ENCODE measurements at places on chromosomes 11 and 22.

- no peak for DNase-seq
Observed at GRCh38 chr11:1554981-1555712, 16.9 kb downstream of the DUSP8 start.

- DNase-seq, result no peak
Observed at GRCh38 chr11:35418282-35419183, 825 bp downstream of the SLC1A2 start.

- DNase-seq, result no peak
Observed at GRCh38 chr11:67435727-67436458, 1.6 kb downstream of the PTPRCAP start.

DNA sequence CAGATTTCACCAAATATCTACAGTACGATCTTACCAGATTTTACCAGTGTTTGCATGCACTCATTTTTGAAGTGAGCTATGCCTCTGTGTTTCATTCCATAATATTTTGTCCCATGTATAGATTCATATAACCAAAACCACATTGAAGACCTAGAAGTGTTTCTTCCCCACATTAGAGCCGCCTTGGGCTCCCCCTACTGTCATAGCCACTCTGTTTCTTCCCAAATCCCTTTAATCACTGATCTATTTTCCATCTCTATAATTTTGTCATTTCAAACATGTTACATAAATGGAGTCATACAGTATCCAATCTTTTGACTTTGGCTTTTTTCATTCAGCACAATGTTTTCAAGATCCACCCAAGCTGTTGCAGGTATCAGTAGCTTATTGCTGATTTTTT lies 12.7 kb downstream of the MRGPRX3 start:
- DNase-seq, result no peak

- DNase-seq, result no peak
Observed at GRCh38 chr22:44919691-44920090, 90.1 kb downstream of the PHF21B start.

DNA sequence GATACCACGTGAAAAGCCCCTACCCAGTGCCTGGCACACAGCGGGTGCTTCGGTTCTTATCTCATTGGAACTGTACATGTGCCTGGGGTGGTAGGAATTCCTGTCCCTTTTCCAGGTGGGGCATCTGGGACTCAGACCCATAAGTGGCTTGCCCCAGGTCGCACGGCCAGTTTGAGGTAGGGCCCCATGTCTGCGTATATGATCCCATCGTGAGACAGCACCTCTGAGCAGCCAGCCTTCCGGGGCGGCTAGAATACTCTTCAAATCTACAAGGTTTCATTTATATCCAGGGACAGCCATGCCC lies 33.5 kb upstream of the SMIM38 start:
- no peak for DNase-seq

- no peak for DNase-seq
Observed at GRCh38 chr11:46382646-46383403, 1.4 kb downstream of the MDK start.

DNA sequence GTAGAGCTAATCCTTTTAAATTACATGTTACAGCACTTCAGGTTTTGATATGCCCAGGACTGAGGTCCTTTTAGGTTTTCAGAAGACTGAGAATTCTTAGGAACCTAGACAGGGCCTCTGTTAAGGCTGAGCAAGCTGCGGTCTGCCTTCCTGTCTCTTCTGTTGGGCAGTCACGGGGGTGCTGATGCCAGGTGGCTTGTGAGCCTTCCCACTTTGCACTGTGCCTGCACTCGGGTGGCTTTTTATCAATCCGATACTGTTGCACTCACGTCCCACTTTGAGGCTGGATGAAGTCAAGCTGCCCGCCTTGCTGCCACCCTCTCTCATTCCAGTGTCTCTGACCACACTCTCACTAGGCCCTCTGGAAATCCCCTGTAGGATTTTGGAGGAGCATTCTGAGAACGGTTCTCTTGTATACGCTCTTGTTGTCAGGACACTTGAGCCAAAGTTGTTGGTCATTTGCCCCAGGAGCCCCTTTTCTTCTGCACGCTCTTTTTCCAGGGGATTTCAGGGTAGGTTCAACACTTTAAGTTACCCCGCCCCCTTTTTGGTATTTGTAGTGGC lies 141.8 kb downstream of the TEAD1 start:
- no peak for DNase-seq

GRCh38 chr11:72918851-72919250 lies 104.6 kb downstream of the ATG16L2 start:
- DNase-seq, result no peak

- DNase-seq, result no peak
Observed at GRCh38 chr22:46351767-46352166, 16.3 kb downstream of the TRMU start.

DNA sequence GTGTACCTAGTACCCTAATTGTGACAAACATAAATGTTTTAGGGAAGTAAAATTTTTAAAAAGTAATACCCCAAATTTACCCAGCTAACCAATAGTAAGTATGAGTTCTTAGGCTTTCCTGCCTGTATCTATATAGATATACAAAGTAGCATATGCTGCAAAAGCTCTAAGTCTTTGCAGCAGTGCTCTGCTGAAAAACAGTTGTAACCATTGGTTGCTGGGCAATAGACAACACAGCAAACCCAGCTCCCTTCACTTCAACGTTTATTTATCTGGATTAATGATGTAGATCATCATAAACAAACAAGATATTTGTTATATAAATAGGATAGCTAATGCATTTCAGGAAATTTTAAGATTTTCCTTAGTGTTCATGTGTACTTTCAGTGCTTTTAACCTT lies 82.7 kb downstream of the PAX6 start:
- no peak for DNase-seq

GRCh38 chr22:38228873-38229740 lies 27.3 kb downstream of the MAFF start:
- no peak for DNase-seq

DNA sequence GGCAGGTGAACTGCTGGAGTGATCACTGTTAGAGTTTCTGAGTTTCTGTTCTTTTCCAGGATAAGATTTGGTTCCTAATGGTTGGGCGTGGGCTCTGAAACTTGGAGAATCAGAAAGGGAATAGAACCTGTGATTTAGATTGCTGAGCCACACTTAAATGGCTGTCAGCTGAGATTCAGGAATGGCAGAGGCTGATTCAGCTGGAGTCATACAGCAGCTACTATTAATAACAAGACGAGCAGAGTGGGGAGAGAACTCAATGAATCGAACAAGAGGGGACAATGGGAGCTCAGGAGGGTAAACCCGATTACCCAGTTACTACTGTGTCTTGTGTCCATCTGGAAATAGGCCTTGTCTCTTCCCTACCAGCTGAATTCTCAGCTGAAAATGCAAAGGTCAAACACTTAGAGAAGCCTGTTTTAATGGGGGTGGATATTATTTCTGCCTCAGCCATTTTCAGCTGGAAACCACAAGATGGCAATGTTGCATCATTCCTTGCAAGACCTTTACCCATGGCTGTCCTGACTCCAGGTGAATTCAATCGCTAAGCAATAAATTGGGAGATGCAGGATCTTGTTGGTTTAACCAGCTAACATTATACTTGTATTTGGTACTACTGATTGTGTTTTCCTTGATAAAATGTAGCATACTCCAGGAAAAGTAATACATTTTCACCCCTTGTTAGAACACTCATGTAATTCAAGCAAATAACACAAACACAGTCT lies 104.5 kb upstream of the RAG2 start:
- DNase-seq, result no peak

- DNase-seq, result no peak
Observed at GRCh38 chr11:8075119-8075726, 5.8 kb upstream of the TUB start.

DNA sequence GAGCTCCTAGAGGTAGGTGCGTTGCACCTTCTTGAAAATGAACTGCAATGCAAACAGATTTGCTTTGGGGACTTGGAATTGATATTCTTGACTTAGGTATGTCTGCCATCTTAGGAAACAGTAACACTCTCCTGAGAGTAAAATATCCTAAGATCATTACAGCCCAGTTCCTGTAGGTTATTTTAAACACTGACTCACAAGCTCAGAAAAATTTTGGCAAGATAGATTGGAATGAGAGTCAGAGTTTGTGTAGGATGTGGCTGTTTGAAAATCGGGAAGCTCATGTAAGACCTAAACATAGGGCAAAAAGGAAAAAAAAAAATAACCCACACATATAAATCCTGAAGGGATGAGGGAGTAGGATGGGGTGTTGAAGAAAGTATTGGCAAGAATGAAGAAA lies 377.0 kb upstream of the LRRC4C start:
- no peak for DNase-seq

DNA sequence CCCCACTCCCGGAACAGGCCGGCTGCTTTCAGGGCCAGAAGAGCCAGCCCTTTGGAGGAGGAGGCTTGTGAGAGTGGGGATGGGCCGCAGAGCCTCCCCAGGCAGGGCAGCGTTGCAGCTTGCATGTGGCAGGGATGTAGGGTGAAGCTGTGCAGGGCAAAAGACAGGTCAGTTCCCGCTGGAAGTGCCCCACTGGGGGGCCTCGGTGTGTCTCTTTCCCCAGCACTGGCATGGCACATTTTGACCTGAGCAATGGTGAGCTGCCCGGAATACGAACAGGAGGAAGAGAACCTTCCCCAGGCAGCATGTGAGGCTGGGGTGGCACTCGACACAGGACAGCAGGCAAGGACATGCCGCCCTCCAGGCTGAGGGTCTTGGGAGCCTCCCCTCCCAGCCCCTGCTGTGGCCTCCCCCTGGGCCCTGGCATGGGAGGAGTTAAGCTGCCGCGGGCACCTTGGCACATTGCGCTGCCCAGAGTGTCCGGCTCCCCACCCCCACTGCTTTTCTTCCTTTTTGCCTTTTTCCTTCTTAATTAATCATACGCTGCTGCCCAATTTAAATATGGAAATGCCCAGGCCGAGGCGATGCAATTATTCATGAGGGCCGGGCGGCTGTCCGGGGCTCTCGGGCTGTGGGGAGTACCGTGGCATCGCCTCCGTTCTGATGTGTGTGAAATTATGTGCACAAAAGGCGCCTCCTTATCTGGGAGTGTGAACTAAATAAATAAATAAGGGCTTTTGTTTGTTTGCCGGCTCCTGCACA lies 76.0 kb upstream of the WNT7B start:
- no peak for DNase-seq

GRCh38 chr11:11894486-11894885 lies 52.7 kb downstream of the USP47 start:
- no peak for DNase-seq

DNA sequence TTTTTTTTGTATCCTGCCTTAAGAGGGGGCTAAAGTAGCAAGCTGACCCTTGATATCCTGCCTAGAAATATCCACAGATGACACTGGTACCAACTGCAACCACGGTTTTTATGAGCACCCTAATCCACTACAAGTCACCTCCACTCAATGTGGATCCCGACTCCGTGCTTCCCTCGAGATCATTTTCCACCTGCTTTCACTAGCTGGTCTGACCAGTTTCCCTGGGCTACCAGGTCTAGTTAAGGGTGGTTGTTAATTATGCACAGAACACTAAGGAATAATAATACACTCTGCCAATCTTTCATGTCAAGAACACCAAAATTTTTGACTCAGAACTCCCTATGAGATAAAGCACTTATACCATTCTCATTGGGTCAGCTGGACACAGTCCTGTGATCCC lies 82.3 kb downstream of the ABTB2 start:
- DNase-seq, result no peak
